ENCODE measurements at places on chromosomes 3 and 15.

GRCh38 chr15:70826634-70827033 is 27.3 kb downstream of the LARP6 start:
- no peak for DNase-seq

- DNase-seq, result no peak
These were observed 3.3 kb upstream of the UBL7 start for GRCh38 chr15:74464216-74464615.

GRCh38 chr3:31539275-31539674 is 6.5 kb downstream of the STT3B start:
- no peak for DNase-seq

- no peak for DNase-seq
These were observed 9.1 kb downstream of the TASOR start for GRCh38 chr3:56673781-56674457.

DNA sequence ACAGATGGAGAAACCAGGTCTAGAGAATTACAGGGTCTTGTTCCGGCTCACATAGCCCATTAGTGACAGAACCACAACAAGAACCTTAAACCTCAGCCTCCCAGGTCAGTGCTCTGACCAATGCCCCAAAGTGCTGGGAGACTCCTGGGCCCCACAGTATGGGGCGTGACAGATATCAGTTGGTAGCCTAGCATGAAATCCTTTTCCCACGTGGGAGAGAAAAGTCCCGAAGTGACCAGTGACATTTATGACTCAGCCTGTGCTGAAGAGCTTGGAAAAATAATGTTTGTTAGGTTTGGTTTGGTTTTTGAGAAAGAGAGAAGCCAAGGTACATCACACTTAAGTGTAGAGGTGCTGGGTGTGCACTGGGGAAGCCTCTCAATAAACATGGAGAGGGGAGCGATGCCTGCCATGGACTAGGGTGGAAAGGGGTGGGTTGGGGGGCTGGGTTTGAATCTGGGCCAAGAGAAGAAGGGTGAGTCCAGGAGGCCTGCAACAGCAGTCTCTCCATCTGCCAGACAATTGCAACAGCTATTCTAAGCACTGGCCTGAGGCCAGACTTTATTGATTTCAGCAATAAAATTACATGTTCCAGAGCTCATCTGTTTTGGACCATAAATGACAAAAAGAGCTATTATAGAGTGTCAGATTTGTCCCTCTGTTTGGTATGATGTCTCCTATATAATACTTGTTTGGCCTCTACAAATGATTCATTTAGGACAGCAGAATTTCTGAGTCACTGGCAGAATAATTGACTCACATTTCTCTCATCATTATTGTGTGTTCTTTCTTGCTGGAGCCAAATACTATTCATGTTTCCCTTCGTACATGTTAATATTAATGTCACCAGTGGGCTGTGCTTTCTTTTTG is 43.4 kb downstream of the C2CD4A start:
- no peak for DNase-seq

DNA sequence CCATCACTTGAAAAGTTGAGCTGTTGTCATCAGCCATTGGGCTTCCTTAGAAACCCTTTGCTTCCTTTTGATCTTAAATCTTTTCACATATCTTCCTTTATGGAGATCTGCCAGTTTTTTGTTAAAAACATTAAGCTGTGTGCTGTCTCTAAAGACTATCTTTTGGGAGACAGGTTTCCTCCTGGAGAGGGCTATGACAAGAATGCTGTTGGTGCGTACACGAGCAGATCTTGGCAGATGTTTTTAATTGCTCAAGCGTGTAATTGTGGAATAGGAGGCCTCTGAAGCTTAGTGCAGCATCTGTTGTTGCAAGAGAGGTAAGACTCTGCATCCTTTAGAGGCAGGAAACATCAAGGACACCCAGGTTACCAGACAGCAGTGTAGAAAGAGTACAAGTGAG is 56.8 kb downstream of the PHLDB2 start:
- DNase-seq, result no peak

DNA sequence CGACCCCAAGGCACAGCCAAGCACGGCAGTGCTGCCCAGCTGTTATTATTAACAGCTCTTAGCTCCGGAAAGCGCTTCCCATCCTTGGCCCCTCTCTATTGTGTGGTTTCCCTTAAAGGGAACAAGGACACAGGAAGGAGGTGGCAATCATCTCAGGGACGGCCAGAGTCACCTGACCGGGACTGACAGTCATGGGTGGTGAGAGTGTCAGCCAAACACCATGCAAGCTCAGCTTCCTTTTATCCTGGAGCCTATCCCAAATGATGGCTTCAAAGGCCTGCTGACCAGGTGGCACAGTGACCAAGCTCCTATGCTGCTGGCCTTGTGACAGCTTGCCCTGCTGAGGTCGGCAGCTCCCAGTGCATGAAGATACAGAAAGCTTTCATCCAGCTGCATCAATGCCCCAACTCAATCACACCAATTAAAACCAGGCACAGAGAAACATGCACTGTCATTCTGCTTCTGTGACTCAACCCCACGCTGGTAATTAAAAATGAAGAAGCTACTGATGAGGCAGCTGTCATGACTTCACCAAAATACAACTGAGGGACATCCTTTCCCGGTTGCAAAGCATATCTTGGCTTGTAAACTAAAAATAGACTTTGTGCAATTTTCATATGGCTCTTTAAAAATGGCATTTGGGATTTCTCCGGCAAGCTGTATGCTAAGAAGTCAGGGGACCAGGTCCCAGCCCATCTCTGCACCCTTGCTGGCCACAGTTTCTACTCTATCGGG is 34.0 kb downstream of the PCSK6 start:
- no peak for DNase-seq

- peak; percentile 12 for DNase-seq
These were observed 27.9 kb upstream of the PRTG start for GRCh38 chr15:55770806-55771205.

GRCh38 chr15:42384597-42384996 is 25.3 kb downstream of the CAPN3 start:
- no peak for DNase-seq

DNA sequence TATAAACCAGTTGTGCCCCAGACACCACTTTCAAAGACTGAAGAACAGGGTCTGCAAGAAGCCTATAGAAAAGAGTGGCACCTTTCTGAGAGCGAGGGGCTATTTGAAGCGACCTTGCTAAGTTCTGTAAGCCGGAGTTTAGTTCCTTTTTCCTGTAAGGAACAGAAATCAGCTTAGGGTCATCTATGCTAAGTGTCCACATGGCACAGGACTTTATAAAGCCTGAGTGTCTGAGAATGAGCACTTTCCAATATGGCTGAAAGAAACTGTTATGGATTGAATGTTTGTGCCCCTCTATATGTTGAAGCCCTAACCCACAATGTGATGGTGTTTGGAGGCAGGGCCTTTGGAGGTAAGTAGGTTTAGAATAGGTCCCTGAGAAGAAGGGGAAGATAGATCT is 4.0 kb upstream of the A4GNT start:
- no peak for DNase-seq

GRCh38 chr3:30728143-30728542 is 121.7 kb downstream of the TGFBR2 start:
- no peak for DNase-seq

DNA sequence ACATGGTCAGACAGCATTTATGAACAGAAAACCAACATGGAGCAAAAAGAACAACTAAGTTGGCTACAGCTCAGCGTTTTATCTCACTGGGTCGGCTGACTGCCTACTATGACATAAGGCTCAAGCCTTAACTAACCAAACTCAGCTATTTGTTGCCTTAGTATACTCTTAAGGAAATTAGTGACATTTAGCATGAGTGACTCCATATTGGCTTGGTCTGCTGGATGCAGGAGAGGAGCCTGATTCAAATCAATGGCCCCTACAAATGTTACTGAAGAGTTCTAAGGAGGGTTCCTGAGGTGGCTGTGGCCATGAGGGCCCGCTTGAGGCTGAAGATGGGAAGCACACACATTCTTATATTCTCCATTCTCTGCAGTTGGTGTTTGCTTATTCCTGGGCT is 20.1 kb upstream of the ALDH1L1 start:
- no peak for DNase-seq

DNA sequence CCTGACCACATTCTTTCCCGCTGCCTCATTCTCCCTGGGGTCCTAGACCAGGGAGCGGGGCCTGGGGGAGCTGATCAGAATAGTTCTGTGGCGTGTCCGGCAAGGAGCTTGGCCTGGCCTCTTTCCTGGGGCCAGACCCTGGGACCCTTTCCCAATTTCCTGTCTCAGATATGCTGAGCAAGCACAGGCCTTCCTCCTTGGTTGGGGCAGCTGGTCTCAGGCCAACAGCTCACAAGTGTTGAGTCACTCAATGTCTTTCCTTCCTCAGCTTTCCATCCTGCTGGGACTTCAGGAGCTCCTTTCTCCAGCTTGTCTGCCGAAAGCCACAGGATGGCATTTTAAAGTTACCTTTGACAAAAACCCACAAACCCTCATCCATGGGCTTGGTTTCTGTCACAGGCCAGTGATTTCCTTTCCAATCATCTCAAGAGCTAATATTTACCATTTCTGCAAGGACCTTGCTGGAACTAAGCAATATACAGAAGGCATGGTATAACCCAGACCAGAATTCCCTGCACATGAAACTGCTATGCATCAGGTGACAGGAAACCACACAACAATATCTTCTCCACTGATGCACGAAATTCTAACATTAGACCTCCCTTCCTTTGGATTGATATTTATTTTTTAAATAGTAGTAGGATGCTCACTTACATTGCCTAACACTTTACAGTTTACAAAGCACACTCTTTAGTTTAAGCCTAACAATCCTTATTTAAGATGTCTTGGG is 19.5 kb upstream of the TIMP4 start:
- no peak for DNase-seq

GRCh38 chr3:37741644-37742043 is 120.0 kb upstream of the CTDSPL start:
- DNase-seq, result no peak

- DNase-seq, result no peak
These were observed 227.3 kb downstream of the ITPR1 start for GRCh38 chr3:4720316-4721075.

DNA sequence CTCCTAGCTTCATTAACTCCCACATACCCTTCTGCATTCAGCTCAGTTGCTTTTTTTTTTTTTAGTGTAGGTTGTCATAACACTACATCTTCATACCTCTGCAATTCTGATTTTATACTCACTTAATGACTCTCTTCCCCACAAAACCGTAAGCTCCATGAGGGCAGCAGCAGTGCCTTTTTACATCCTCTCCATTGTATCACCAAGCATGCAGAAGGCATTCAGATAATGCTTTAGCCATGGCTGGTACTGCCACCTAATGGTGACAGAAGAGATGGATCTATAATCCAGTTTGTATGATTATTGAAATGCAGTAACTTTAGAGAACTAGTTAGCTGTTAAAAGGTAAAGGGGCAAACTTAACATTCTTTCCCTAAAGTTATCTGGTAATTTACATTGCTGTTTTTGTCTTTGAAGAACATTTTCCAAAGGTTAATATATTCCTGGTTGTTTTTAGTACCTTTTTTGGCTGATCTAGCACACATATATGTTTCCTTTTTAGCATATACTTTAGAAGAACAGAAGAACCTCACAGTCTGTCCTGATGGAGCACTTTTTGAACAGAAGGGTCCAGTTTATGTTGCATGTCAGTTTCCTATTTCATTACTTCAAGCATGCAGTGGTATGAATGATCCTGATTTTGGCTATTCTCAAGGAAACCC is 36.8 kb downstream of the ATP1B3 start:
- peak; percentile 13 for DNase-seq

- DNase-seq, result no peak
These were observed 13.3 kb upstream of the RBP1 start for GRCh38 chr3:139552632-139553365.

DNA sequence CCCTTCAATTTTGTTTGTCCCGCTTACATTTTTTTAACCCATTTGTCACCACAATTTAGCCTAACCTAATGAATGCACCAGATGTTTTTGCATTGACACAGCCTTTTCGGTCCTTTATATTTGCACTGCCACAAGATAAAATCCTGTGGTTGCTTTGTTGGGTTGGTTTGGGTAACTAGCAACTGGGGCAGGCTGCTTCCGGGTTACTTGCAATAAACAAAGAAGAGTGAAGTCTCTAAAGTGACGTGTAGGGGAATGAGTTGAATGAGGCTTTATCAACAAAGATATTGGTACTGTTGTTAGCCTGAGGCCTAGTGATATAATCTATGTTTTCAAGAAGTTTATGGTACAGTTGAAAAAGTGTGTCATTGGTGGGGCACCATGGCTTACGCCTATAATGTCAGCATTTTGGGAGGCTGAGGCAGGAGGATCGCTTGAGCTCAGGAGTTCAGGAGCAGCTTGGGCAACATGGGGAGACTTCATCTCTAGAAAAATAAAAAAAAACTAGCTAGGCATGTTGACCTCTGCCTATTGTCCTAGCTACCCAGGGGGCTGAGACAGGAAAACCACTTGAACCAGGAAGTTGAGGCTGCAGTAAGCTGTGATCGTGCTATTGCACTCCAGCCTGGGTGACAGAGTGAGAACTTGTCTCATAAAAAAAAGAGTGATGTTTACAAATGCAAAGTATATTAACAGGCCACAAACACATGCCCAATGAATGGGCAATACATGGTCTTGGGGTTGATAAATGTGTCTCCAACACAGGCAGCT is 121.8 kb downstream of the OXSM start:
- no peak for DNase-seq

GRCh38 chr15:33198541-33198940 is 4.0 kb upstream of the FMN1 start:
- no peak for DNase-seq

- DNase-seq, result no peak
These were observed 256.1 kb downstream of the PLCL2 start for GRCh38 chr3:17140670-17141505.

DNA sequence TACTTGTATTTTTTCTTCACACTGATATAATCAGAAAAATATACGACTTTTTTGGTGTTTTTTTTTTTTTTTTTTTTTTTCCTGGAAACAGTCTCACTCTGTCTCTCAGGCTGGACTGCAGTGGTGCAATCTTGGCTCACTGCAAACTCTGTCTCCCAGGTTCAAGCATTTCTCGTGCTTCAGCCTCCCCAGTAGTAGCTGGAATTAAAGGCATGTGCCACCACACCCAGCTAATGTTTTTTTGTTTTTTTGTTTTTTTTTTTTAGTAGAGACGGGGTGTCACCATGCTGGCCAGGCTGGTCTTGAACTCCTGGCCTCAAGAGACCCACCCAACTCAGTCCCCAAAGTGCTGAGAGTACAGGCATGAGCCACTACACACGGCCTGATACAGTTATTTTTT is 20.8 kb upstream of the DNAAF4 start:
- no peak for DNase-seq

GRCh38 chr3:35745351-35745750 is 106.0 kb downstream of the ARPP21 start:
- DNase-seq, result no peak

DNA sequence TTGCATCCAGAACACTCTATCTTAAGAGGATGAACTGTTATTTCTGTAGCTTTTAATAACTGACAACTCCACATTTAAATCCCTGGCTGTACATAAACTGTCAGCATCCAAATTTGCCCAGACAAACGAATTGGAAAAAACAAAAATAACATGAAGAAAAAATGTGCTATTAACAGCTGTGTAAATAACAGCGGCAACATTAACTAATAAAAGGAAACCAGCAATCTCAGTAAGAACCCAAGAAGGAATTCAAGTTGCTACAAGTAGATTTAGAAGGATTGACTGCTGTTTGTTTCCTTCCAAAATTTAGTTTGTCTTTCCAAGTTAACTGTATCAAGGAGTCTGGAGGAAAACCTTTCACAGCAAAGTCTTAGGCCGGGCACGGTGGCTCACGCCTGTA is 550.6 kb upstream of the MDFIC2 start:
- no peak for DNase-seq

- DNase-seq, result no peak
These were observed 1.7 kb downstream of the BFSP2 start for GRCh38 chr3:133401374-133402135.

All from nephron progenitor cell (in vitro differentiated cells).